Stimulated activated CD8-positive, alpha-beta memory T cell treated with anti-CD3 and anti-CD28 coated beads, Interleukin-2, amount 100 ng/mL, for 1 hour (primary cell): ENCODE measurements at places on chromosomes 13 and 19.

DNA sequence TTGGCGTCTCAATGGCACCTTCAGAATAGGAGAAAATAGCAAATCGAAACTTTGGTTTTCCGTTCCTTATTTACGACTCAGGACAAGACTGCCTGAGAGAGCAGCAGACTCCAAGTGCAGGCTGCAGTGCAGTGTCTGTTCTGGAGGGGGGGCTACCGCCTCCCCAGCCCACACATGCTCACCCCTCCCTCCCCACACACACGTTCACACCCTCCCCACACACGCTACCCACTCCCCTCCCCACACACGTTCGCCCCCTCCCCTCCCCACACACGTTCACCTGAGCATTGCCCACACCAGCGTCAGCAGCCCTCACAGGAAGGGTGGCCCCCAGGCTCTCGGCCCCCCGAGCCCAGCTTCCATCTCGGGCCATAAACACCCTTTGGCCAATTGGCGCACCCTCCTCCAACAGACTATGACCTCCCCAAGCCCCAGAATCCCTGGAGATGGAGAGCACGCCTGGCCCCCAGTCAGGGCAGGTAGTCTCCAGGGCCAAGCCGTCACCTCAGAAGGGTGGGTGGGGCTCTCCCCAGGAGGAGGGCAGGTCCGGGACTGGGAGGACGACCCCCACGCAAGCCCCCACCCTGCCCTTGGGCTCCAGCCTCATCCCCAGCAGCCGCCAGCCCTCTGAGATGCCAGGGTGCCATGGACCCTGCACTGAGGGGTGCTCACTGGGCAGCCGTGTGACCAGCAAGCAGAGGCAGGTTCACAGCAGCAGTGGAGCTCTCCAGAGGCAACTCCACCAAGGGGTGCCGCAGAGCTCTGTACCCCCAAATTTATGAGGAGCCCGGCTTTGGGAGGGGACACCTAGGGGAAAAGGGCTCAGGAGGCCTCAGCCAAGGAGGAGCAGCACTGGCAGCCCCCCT, 27.5 kb downstream of the RASA3 start:
- no peak for DNase-seq

GRCh38 chr13:42495255-42495654, 78.7 kb upstream of the TNFSF11 start:
- no peak for DNase-seq

DNA sequence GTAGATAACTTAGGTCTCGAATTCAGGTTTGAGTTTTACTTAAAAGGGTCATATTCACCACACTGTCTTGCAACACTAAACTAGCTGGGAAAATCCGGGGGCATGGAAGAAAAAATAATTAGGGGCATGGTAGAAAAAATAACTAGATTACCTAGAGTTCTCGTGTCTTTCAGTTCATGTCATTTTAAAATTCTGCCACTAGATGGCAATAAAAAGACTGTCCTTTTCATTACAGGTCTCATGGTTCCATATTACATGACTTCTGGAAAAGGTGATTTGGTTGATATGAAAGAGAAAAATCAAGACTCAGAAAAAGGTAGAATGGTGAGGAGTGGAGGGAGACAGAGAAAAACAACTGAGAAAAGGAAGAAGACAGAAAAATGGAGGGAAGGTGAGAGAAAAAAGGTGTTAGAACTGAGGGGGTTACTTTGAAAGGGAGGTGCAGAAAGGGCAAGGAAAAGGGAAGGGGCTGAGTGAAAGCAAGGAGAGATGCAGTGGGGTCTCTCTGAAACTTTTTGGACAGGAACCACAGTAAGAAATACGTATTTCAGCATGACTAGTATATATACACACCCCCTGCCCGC, 299.0 kb downstream of the KLF12 start:
- no peak for DNase-seq

DNA sequence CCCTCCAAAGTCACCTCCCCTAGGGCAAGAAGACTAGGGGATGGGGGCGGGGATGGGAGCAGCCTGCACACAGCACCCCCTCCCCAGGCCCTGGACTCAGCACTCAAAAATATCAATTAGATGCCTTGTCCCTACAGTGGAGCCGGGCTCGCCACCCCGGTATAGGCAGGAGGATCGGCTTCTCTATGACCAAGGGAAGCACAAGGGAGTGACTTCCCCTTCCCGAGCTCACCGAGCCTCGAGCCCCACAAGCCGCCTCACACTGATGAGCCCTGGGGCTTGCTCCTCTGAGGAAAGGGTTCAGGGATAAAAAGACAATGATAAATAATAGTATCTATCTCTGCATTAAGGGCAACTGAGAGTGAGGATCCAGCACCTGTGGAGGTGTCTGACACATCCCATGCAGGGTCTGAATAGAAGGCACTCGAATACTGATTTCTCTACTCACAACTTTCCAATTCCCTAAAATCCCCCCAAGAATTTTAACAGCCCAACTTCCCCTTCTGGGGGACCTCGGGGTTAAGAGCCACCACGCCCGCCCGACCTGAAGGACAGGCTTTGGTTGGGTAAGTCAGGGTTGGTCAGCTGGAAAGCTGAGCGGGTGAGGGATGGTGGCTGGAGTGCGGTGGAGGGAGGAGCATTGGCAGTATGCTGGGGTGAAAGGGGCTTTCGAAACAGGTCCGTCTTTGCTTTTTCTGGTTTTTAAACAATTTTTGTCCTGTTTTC, 51.3 kb downstream of the STK24 start:
- DNase-seq: no peak

GRCh38 chr13:98240974-98241373, 63.9 kb upstream of the RNF113B start:
- DNase-seq: no peak

DNA sequence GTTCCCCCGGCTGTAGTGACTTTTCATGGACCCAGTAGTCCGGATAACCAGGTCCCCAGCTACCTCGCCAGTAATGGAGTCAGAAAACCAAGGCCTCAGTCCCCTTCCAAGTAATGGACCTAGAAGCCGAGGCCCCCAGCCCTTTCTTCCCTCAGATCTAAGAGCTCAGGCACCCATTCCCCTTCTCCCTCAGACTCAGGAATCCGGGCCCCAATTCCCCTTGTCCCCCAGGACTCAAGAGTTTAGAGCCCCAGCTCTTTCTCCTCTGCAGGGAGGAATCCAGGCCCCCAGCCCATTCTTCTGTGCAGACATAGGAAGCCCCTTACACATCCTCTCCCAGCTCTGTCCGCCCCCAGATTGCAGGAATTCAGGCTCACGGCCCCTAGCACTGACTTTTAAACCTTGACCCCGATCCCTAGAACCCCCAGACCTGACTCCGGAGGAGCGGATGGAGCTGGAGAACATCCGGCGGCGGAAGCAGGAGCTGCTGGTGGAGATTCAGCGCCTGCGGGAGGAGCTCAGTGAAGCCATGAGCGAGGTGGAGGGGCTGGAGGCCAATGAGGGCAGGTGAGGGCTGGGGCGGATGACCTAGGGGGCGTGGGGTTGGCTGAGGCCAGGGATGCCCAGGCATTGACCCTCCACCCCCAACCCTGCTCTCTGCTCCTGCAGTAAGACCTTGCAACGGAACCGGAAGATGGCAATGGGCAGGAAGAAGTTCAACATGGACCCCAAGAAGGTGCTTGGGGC, 938 bp downstream of the CYTH2 start:
- no peak for DNase-seq

DNA sequence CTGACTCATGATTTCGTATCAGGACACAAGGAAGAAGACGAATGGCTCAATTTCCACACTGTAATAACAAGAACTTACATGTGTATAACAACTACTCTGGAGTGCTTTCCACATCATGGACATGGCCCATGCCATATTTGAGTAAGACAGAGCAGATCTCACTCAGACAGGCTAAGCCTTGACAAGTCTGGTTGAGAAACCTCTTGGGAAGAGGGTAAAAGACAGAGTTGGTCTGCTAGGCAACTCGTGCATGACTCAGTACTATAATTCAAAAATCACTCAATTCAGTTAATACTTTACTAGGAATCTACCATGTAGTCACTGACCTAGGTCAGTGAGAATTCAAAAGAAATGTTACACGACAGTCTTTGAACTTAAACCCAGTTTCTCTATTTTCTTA, 5.7 kb upstream of the THSD1 start:
- no peak for DNase-seq

- DNase-seq: no peak
Measured at GRCh38 chr13:99983499-99984401, 2.2 kb downstream of the ZIC2 start.

- no peak for DNase-seq
Measured at GRCh38 chr13:97521726-97522125, 87.8 kb downstream of the RAP2A start.

- DNase-seq: no peak
Measured at GRCh38 chr13:36753176-36753575, 65.8 kb upstream of the RFXAP start.
